Stimulated activated CD4-positive, alpha-beta T cell treated with anti-CD3 and anti-CD28 coated beads, Interleukin-15, amount 100 ng/mL, for 1 hour (primary cell): ENCODE measurements at places on chromosomes 11 and 22.

- no peak for DNase-seq
Observed at GRCh38 chr22:49533886-49534285, 293.8 kb downstream of the BRD1 start.

- DNase-seq = no peak
Observed at GRCh38 chr11:14182833-14183364, 176.1 kb downstream of the RRAS2 start.

- no peak for DNase-seq
Observed at GRCh38 chr11:16791191-16791961, 52.9 kb downstream of the C11orf58 start.

DNA sequence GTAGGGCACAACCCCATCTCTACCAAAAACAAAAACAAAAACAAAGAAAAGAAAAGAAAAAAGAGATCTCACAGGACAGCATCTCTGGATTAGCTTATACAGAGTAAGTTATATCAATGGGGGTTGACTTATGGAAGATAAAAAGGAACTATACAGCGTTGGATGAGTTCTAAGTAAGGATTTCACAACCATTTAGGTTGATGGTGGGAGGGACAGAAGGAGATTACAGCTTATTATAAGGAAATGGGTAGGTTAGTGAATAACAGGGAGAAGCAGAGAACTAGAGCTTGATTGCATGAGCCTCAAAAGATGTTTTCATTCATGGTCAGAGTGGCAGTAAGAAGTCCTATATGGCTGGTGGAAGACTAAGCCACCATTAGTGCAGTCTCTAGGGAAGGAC lies 60.3 kb downstream of the CECR2 start:
- DNase-seq = no peak

GRCh38 chr22:47663615-47664605 lies 901.5 kb downstream of the TBC1D22A start:
- DNase-seq = no peak

- no peak for DNase-seq
Observed at GRCh38 chr11:75185866-75186265, 35.0 kb downstream of the SLCO2B1 start.

DNA sequence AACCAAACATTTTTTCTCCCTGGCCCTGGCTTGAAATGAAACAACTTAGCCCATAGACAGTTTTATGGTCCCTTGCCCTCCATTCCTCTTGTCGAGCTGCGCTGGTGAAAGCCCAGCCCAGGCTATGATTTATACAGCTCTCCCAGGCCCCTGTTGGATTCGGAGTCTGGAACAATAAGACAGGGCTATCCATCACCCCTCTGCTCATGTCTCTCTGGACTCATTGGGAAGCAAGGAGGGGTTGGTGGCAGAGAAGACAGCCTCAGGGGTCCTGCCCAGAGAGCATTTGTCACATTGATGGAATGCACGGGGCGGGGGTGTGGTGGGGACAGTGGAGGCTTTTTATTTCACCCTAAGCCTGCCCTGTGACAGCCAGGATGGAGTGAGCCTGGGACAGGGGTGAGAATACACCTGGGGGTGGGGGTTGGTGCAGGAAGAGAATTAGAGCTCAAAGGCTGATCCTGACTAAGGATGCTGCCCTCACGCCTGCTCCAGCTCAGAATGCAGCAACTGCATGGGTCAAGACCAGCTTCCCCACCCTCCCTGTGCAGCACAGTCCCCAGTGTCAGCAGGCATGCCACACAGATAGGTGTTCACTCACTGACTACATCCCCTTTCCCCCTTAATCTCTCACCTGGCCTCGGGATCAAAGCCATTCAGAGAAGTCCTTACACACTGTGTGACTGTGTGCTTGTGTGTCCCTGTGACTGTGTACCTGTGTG lies 10.0 kb upstream of the PKNOX2 start:
- no peak for DNase-seq
